ENCODE measurements at places on chromosomes 1 and 21.

DNA sequence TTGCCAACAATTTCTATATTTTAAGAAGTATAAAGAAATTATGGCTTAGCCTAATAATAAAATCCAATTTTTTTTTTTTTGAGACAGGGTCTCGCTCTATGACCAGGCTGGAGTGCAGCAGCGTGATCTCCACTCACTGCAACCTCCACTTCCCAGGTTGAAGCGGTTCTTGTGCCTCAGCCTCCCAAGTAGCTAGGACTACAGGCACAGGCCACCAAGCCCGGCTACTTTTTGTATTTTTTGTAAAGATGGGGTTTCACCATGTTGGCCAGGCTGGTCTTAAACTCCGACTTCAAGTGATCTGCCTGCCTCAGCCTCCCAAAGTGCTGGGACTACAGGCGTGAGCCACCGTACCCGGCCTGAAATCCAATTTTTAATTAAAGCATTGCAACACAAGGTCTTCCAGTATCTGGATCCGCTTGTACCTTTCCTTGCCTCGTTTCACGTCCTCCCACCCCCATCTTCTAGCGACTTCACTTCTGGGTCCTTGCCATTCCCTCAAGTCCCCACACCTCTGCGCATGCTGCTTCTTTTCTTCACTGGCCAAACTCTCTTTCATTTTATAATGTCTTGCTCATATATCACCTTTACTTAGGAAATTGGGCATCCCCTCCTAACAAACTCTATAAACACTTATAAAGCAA is 2.3 kb downstream of the FUBP1 start:
- no peak for DNase-seq

GRCh38 chr1:110605446-110605845 is 712 bp downstream of the KCNA2 start:
- DNase-seq: no peak

DNA sequence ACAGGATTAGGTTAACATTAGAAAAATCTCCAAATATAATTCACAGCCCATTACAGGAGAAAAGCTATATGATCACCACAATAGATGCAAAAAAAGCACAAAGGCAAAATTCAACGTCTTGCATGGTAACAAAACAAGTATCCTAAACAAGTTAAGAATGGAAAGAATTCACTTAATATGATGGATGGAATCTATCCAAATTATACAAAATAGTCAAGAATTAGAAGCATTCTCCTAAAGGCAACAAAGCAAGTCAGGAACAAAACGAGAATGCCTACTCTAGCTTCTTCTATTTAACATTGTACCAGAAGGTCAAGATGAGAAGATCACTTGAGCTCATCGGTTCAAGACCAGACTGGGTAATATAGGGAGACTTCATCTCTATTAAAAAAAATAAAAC is 442.8 kb downstream of the SETD4 start:
- no peak for DNase-seq

- no peak for DNase-seq
Observed at GRCh38 chr1:199682081-199682480, 345.4 kb upstream of the NR5A2 start.

GRCh38 chr1:208080396-208081286 is 163.5 kb downstream of the PLXNA2 start:
- DNase-seq: no peak
